ENCODE measurements at places on chromosomes 5 and 9.

- no peak for DNase-seq
Measured at GRCh38 chr5:142308358-142308757, 16.5 kb downstream of the SPRY4 start.

DNA sequence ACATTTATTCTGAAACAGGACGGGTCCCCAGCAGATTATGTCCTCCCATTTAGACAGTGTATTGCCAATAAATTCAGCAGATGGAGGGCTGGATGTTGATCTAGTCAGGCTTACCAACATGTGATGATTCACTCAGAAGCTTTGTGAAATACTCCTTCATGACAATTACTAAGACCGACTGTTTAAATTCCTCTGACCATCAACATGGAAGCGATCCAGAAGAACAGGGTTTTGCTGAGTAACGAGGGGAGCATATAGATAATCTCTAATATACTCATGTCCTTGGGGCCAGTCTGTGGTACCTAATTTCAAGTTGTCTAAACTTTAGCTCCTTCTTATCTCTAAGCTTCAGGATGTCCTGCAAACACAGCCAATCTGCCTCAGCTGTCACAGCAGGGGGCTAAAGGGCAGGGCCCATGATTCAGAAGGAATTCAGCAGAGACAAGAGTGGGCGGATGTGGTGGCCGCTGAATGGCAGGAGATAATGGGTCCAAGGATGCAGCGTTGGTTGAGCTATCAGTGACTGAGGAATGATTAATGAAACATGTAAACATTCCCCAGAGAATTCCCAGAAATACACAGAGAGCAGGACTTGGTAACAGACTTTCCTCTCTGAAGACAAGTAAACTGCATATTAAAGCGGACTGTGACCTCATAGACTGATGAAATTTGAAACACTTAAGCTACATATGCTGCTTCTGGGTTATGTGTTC, 109.4 kb downstream of the ANKRD55 start:
- DNase-seq = no peak

DNA sequence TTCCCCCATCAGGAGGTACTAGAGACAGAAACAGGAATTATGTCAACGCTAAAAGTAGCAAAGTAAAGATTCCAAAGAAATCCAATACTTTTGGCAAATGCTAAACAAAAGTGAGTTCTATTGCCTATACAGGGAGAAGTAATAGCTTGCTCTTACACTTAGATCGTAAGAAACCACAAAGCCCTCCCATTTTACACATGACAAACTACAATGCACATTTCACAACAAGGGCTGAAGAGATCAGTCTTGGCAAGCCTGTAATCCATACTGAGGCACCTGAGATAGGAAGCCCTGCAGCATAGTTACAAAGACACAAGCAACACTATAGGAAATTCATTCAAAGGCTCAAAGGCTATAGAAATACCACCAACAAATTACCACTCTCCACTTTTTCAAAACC, 7.7 kb downstream of the HNRNPK start:
- no peak for DNase-seq

DNA sequence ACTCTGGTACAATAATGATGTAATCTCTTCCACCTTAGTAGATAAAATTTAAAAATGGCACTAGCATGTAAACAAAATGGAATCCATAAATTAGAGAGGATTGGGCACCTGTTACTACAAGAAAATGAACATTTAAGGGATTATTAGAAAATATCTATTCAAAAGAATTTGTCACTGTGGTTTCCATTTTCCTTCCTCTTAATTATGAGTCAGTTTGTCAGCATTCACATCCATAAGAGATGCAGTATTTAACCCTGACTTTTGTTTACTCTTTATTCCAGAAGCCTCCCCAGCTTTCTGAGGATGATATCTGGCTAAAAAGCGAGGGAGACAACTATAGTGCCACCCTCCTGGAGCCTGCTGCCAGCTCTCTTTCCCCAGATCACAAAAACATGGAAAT, 72.1 kb downstream of the C9orf152 start:
- DNase-seq = no peak

GRCh38 chr5:94423411-94423810, 195.0 kb downstream of the KIAA0825 start:
- no peak for DNase-seq

GRCh38 chr5:17737092-17737491, 102.8 kb downstream of the TAF11L14 start:
- DNase-seq = no peak

- DNase-seq = no peak
Measured at GRCh38 chr5:134957920-134958608, 9.6 kb upstream of the CATSPER3 start.

- no peak for DNase-seq
Measured at GRCh38 chr5:94983861-94984535, 300.9 kb downstream of the MCTP1 start.

- no peak for DNase-seq
Measured at GRCh38 chr5:163366757-163367156, 70.6 kb upstream of the CCNG1 start.

DNA sequence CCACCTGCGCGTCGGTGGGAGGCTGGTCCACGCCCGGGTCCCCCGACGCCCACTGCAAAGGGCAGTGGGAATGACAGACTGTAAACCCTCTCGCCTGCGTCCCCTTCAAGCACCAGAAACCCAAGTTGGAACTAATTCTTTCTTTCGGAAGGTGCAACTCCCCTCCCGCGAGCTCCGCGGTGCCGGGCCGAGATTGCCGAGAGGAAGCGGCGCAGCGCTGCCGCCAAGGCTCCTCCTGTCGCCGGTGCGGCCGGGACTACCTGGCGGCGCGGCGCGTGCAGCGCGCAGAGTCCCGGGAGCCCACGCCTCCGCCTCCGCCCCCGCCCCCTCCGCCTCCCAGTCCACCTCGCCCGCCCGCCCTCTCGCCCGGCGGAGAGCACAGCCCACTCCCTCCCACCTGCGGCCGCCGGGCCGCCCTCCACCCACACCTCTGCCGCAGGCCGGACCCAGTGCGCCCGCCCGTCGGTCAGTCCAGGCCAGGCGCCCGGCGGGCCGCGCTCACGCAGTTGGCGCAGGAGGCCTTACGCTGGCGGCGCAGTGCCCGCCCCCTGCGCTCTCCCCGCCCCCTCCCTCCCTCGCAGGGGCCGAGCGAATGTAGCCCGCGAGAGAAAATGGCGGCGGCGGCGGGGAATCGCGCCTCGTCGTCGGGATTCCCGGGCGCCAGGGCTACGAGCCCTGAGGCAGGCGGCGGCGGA, at the start of gene MAP3K1:
MAP3K1 (plus strand) TSS at position 587 of the 695 bp plus-strand sequence; CDS start at position 612, 25 bp downstream.
- peak; percentile 27 for DNase-seq

DNA sequence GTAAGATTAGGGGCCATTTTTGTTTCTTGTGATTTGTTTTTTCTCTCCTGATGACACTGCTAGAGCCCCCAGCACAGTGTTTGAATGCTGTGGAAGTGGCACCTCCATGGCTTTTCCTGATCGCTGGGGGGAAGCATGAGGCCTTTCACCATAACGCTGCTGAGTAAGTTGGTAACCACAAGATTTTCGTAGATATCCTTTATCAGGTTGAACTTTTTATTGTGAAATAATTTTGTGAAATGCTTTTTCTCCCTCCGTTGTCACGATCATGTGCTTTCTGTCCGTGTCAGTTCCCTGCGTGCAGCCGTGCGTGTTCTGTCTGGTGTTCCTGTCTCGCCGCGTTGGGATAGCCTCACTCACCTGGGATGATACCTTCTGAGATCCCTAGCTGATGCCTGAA, 59.4 kb downstream of the EHMT1 start:
- DNase-seq = no peak

DNA sequence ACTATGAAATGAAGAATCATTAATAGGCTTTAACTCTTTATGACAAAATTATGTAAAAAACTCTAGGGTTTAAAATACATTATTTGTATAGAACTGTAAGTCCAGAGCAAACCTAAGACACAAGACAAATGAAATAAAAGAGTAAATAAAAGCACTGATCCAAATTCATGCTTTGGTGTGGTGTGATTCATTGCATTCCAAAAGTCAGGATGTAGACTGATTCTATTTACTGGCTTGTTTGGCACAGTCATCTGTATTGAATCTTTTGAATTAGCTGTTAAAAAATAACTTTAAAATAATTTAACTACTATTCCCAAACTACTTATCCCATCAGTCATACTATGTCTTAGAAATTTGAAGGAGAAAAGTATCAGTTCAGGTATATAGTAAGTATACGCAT, 31.1 kb downstream of the IL4 start:
- no peak for DNase-seq

- no peak for DNase-seq
Measured at GRCh38 chr5:169688106-169688505, 51.0 kb downstream of the DOCK2 start.

DNA sequence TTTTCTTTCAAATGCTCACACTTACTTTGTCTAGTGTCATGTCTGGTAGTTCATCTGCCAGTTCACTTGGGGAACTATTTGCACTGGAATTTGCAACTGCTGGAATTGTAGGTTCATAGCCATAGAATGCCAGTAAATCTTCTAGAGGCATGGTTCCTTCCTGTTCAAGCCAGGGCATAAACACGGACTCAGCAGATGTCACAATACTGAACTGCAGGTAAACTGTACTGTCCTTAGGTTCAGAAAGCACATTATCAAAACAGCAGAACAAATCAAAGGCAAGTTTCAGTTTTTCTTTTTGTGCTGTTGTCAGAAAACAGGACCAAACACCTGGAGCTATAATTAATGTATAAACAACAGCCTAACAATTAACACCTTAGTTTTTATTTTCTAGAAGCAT, 13.1 kb downstream of the MIER3 start:
- DNase-seq = no peak

DNA sequence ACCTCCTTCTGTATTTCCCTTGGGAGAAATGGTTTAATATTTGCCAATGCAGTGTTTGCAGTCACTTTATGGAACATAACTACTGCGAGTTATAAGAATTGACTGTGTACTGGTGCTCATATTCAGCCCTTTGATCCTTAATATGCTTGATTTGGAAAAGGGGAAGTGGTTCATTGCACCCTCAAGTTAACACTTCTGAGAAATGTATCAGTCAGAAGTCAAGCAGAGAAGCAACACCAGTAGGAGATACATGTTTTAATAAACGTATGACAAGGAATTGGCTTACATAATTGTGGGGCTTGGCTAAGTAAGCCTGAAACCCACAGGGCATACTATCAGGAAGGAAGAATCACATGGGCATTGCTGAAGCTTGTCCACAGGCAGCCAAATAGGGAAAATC, 131.0 kb upstream of the SPRY4 start:
- no peak for DNase-seq

DNA sequence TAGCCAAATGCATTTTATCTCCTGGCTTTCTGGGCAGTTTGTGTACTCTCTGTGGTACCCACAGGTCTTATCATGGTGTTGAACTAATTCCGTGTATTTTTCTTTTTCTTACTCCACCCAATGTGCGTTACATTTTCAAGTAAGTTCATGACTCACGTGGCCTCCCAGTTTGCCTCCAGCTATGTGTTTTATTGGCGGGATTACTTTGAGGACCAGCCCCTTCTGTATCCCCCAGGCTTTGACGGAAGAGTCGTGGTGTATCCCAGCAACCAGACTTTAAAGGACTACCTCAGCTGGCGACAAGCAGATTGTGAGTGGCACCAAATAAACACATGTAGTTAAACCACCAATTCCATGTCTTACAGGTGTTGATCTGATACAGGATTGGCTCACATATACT, 3.2 kb downstream of the THG1L start:
- DNase-seq = no peak

GRCh38 chr9:27581826-27582225, 8.5 kb upstream of the C9orf72 start:
- DNase-seq = no peak

GRCh38 chr5:167852515-167852914, 438.9 kb upstream of the WWC1 start:
- no peak for DNase-seq

DNA sequence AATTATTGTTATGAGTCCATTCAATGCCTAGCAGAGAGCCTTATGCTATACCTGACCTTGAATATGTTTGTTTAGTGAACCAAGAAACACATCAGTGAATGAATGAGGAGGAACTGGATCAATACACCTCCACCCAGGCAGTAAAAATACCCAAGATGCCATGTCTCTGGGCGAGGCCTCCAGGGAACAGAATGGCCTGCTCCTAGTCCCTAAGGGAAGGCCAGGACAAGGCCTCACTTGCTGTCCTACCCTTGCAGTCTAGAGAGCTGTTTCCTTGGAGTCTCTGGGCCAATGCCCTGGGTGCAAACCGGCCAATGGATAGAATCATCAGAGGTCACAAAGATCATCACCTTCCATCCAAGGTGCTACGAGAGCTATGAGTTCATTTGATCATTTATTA, 26.1 kb downstream of the TNIP1 start:
- DNase-seq = no peak

DNA sequence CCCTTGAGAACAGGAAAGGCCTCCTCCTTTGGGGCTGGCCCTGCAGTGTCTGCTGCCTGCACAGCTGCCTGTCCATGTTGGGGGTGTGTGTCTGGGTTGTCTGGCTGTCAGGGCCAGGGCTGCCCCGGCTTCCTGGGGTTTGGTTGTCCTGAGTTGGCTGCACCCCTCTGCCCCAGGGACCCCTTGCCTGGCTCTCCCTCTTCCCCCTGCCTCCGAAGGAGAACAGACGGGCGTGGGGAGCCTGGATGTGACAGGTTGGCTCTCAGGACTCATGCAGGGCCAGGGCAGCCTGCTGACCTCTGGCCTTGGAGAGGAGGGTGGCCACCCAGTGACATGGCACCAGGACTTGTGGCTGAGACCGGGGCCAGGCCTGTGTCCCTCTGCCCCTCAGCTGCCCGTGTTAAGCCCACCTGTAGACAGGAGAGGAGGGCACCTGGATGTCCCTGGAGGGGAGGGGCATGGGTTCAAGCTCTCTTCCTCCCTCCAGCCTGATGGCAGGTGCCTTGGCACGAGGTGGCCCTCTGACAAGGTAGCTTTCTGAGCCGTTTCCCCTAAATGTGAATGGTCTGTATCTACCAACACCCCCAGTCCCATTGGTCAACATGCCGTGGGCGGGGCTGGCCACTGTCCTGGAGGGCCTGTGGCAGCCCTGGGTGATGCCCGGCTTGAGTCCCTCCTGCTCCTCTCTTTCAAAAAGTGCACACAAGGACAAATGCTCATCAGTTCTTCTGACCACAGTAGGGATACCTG, 34.9 kb downstream of the WNK2 start:
- DNase-seq = no peak

DNA sequence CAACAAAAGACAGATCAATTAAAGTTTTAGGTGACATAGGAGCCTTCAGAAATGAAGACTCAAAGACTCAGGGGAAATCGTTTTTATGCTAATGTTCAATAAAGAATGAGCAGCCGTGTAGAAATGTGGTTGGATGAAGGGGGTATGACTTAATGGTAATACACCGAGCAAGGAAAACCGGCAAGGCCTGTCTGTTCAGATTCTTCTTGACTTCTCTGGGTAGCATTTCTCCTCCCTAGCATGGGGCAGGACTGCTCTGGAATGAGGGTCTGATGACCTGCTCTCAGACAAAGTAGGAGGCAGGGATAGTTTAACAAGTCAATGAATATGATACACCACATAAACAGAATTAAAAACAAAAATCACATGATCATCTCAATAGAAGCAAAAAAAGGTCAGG, 487.4 kb downstream of the ZNF608 start:
- DNase-seq = no peak

DNA sequence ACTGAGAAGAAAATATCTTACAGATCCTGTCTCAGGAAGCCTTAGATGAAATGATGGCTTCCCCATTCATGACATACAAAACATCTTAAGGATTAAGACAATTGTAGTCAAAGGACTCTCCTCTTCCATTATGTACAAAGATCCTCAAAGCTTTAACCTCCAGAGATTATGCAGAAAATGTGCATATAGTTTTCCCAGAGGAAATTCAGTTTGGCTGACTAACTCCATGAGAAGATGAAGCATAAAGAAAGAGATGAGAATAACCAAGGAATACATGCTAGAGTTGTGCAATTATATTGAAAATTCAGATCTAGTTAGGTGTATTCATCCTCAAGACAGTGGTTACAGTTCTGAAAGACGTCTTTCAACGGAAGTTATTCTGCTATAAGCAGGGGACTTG, 18.6 kb upstream of the NDUFS4 start:
- no peak for DNase-seq
